ENCODE measurements at places on chromosomes 2 and 18. TPM values are rescaled to one million over a fixed set of nuclear protein-coding genes. Genes with fewer than 3 reads are reported as not detected.

GRCh38 chr18:3624935-3625741 lies 175.2 kb downstream of the TGIF1 start:
- peak; percentile 52 for DNase-seq

GRCh38 chr2:206160125-206160806 lies 571 bp downstream of the EEF1B2 start:
- peak; percentile 80 for DNase-seq

DNA sequence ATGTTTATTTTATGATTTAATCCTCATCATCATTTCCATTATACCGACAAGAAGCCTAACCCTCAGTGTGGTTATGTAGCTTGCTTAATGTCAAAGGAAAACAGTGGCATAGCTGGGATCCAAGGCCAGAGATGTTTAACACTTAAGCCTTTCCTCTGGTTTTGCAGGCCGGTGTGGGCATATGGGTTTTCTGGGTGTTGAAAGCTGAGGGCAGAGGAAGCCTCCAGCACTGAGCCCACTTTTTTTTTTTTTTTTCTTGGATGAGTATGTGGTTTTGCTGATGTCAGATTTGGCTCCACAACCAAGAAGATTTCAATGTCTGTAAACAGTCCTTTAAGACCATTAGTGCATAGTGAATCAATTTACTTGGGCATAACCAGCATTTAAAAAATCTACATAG lies 41.3 kb downstream of the LHCGR start:
- DNase-seq = no peak

DNA sequence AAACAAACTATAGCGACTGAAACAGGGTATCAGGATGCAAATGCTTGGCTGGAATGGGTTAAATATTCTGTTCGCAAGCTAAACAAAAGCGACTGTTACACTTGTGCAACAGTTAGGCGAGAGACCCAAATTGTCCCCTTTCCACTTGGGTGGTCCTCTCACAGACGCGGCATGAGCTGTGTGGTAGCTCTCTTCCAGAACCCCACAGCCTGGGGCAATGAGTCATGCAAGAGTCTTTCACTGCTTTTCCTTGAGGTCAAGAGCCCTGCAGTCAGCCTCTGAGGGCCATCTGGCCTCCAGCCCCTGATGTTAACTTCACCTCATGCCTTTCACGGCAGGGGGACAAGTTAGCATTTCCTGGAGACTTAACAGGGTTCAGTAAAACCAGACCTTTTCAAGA lies 25.7 kb downstream of the SULT1C4 start:
- no peak for DNase-seq

Gene IL36A
- total RNA-seq = not detected

DNA sequence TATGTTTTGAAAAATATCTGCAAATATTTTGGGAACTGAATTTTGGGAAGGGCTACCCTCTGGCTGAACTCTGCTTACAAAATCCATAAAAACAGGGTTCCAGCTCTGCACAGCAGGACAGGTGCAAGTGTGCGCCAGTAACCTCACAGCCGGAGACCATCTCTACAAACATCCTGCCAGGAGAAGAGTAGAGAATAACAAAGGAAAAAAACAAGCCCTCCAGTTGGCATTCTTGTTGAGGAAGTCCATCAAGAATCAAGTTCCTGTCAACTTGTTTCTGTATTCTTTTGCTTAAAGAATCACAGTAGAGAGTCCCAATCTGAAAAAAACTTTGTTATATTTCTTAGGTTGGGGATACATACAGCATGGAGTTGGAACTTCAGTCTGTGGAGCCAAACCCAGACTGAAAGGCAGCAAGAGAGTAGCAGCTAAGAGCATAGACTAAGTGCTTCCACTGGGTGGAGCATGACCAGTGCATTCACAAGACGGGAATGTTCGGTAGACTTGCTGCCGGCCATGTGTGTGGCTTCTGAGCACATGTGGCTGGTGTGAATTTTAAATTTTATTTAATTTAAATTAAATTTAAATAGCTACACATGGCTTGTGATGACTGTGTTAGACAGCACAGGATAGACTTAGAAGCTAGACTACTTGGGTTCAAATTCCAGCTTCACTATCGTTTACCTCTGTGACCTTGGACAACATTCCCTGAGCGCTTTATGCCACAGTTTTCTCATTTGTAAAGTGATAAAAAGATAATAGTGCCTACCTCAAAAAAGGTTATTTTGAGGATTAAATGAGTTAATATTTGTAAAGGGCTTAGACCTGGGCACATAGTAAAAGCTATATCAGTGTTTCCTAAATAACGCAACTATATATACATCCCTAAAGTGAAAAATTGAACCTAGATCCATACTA lies 41.9 kb downstream of the SPTBN1 start:
- DNase-seq = peak; percentile 40

Data from H7 (cell line).